ENCODE measurements at places on chromosomes 5 and 9. TPM values are rescaled to one million over a fixed set of nuclear protein-coding genes. Genes with fewer than 3 reads are reported as not detected.

DNA sequence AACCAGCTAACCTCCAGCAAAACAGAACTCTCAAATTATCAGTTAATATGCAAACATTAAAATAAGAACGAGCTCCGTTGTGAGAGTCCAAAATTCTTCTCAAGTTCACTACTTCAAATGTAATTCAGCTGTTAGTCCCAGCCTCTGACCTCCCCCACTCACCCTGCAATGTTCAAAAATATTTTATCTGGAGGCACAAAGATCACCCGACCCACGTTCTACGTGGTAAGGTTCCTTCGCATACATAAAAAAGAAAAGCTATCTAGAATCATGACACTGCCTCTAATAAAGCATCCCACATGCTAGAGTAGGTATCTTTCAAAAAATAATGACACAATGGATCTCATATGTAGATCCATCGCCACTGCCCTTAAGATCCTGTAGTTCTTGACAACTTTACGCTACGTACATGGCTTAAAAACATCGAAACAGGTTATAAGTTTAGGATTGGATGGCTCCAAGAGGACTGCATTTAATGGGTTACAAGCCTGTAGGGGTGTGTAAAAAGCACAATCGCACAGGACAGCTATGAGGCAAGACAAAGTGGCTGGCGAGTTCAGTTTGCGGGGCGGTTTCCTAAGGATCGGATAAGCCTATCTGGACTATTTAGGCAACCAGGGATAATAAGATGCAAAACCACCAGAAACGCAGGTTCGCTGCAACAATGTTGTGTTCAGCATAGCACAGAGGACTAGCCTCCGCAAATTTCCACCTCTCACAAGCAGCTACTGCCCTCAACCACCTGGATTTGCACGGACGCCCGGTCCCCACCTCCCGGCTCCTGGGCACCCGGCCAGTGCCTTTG lies 969 bp downstream of the CLK4 start:
- no peak for DNase-seq

DNA sequence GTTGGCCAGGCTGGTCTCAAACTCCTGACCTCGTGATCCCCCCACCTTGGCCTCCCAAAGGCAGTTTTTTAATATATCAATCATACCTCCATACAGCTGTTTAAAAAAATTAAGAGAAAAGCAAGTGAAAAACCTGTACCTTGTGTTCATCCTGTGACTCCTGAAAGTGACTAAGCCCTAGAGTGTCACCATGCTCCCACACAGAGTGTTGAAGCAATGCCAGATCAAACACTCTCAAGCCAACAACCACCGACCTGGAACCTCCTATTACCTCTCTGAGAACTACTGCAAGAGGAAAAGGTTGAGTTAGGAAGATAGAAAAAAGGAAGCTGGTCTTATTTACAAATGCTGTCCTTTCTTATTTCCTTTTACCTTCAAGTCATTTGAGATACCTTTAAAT lies 123.5 kb downstream of the RASEF start:
- peak; percentile 51 for DNase-seq

SH3TC2 gene
- 0.30 TPM for total RNA-seq

- DNase-seq, result peak; percentile 39
These were observed 53.1 kb downstream of the MAP1B start for GRCh38 chr5:72160329-72160728.

RGMB gene
- 17.9 TPM for total RNA-seq

- DNase-seq, result no peak
These were observed 2.1 kb downstream of the FGD3 start for GRCh38 chr9:92949266-92949982.

DNA sequence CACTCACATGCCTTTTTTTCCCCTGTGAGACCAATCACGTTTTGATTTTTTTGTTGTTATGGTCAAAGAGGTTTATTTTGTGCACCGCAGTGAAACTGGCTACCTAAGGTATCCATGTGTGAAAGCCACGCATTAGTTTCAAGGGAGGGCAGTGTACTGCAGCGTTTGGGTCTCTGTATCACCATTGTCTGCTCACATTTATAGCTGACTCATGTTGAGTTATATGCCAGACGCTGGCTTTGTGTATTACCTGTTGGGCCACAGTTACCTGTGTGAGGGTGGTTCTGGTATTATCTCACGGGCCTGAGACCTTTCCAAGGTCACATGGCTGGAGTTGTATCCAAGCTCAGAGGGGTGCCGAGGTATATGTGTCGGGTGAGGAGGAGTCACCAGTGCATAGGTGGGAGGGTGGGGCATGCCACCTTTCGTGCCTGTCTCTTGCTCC lies 75.8 kb downstream of the ARHGAP26 start:
- no peak for DNase-seq

DNA sequence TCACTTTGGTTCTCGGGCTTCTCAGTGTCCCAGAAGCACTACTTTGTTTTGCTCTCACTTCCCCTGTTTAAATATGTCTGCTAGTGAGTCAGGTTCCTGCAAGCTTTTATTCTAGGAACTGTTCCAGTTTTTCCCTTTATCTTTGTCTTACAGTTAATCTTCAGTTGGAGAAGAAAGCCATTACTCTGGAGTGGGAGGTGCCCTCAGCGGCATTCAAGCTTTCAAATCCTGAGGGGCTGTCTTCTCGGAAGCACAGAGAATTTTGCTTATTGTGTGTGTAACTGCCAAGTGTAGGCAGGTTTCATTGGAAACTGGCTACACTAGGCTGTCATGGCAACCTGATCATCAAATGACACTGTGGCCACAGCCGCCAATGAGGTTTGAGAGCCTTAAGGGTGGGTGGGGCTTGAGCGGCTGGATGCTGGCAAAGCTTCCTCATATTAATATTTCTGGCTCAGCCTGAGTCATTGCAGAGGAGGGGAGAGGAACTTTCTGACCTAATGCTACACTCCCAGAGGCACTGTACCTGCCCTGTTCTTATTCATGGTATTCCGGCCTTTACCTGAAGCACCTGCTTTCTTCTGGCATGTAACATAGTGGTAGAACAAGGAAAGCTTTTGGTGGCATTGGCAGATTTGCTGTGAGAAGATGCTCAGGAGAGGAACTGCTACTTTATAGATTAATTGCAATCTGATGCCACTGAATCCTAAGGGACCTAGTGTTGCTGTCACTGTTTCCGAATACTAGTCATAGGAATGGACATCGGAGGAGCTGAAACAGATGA lies 26.3 kb downstream of the SLC25A25 start:
- peak; percentile 99 for DNase-seq

DNA sequence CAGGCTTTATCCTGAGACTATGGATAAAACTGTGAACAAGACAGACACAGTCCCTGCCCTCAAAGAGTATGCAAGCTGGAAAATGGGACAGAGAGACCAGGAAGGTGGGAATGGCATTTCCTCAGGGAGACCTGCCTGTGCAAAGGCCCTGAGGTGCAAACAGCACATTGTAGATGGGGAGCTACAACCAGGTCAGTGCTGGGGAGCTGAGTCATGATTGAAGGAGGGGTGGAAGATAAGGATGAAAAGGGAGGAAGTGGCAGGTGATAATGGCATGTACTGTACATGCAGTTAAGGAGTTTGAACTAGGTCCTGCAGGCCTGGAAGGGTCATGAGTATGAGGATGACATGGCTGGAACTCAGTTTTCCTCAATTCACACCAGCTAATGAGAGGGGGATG lies 75.5 kb upstream of the BOD1 start:
- DNase-seq, result no peak

DNA sequence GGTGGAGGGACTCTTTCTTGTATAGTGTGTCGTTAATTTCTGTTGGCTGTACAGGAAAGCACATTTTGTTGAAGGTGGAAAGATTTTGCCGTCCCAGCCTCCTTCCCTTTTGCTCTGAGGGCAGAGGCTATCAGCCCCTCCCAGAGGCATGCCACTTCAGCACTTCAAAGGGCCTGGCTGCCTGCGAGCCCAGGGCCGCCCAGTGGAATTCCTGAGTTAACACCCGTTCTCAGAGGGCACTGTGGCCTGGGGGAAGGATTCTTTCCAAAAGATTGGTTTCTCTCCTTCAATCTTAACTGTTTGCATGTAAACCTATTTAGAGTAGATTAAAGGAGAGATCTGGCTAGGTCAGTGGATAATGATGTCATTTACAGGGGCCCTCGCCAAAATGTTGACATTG lies 238.6 kb downstream of the FANCC start:
- DNase-seq, result no peak

PCDHB13 gene
- total RNA-seq, result 2.1 TPM

GRCh38 chr9:131252120-131252519 lies 24.2 kb downstream of the FAM78A start:
- DNase-seq, result no peak

GPR150 gene
- 0.29 TPM for total RNA-seq

DNA sequence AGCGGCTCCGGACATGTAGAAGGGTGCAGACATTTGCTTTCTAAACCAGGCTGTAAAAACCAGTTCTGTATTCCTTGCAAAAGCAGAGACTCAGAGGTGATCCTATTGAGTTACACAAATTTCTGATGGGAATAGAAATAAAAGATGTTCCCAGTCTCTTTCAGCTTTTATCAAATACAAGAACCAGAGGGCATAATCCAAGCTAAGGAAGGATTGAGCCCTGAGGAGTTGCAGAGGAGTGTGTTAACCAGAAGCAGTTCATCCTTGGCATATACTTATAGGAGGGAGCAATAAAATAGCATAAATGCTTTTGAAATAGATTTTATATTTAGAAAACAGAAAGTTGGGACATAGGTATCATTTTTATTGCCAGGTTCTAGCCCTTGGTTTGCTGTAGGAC lies 75.3 kb downstream of the KIF4B start:
- DNase-seq, result no peak

- no peak for DNase-seq
These were observed 128.9 kb downstream of the BARX1 start for GRCh38 chr9:93826209-93826608.

- DNase-seq, result no peak
These were observed 53.4 kb upstream of the RARS1 start for GRCh38 chr5:168432903-168433302.

GRCh38 chr5:119366540-119366881 lies 10.7 kb downstream of the TNFAIP8 start:
- DNase-seq, result no peak

- no peak for DNase-seq
These were observed 338.8 kb upstream of the ATP10B start for GRCh38 chr5:161190778-161191177.

CCNI2 gene
- total RNA-seq, result 0.09 TPM

SLC45A2 gene
- total RNA-seq, result not detected

CARD19 gene
- 64.4 TPM for total RNA-seq

DNA sequence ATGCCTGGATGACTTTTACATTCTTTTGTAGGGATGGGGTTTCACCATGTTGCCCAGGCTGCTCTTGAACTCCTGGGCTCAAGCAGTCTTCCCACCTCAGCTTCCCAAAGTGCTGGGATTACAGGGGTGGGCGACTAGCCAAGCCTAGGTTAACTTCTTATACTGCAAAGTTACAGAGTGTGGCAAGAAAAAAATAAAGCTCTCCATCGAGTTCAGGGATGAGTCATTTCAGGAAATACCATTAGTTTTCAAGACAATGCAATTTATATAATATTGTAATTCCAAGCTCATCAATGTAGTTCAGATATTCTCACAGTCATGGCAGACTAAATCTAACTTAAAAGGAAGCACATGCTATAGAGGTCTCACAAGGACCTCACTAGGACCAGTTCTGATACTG lies 11.5 kb upstream of the ABO start:
- no peak for DNase-seq

ACTBL2 gene
- 8.7 TPM for total RNA-seq

- DNase-seq, result peak; percentile 23
These were observed 28.0 kb downstream of the RFK start for GRCh38 chr9:76366275-76366674.

GRCh38 chr9:93234600-93234999 lies 50.7 kb downstream of the WNK2 start:
- DNase-seq, result no peak

TNPO1 gene
- 319 TPM for total RNA-seq

All from Daoy (cell line).